ENCODE measurements at places on chromosomes 3 and 15.

DNA sequence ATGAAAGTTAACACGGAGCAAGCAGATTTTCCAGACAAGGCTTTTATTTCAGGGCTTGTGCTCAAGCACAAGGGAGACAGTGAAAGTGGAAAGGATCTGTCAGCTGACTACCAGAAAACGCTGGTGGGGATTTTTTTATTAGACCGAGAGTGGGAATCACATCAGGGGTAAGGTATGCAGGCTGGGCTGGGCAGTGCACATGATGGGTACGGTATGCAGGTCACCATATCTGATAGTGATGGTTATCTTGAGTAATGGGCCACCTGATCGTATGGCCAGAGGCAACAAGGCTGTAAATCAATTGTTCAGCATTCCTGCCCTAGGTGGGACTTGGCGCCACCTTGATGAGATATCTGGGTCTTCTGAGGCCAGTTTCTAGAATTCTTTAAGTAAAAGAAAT lies 36.9 kb upstream of the PIAS1 start:
- no peak for DNase-seq

- no peak for DNase-seq
Measured at GRCh38 chr3:39249453-39250115, 30.3 kb downstream of the CX3CR1 start.

- DNase-seq: no peak
Measured at GRCh38 chr3:169237201-169237600, 426.3 kb downstream of the MECOM start.

DNA sequence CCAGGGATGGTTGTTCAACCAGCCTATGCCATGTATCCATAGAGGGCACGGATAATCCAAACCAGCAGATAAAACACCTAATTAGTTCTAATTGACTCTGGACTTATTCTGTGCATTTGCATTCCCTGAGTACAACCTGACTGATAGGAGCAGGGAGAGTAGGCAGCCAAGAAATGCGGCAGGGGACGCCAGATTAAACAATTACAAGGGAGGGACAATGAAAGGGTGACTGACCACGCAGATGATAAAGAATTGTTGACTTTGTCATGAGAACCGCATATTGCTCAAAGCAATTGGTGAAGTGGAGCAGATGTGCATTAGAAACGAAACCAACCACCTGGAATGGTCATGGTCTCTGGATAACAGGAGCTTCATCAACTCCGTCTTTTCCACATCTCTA lies 369.1 kb upstream of the FRG2C start:
- DNase-seq: no peak

- DNase-seq: no peak
Measured at GRCh38 chr3:140143367-140144069, 208.5 kb downstream of the CLSTN2 start.

- no peak for DNase-seq
Measured at GRCh38 chr15:38128341-38128781, 124.3 kb upstream of the SPRED1 start.

DNA sequence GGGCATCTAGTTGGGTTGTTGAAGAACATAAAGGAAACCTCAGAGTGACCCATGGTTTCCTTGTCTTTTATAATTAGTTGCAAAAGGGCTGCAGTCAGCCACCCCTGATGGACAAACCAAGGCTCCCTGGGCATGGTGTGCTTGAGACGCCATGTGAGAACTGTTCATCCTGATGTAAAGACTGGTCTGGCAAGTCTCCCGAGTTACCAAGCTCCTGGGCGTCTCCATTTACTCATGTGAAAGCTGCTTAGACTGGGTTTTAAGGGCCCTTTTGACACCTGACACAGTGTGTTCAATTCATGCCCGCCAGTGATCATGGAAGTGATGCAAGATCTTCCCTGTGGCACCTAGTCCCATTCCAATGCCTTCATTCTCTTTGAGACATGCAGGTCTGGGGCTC lies 49.4 kb downstream of the GRK7 start:
- DNase-seq: no peak

- DNase-seq: no peak
Measured at GRCh38 chr3:182323126-182323700, 470.1 kb upstream of the ATP11B start.

DNA sequence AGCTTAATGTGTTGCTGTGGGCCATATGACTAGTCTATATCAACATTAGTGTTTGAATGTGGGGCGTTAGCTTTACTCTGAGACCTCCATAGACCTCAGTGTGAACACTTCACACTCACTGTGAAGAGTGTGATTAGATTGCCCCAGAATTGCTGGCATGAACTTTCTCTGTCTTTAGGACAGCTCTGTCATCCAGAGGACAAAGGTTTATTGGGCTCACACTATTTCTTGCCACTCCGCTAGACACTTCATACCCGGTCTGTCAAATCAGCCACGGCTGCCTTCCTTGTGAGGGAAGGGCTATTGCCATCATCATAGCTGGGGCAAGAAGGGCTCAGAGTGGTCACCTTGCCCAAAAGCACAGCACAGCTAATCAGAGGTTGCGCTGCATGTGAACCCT lies 316.8 kb upstream of the NR2E3 start:
- DNase-seq: no peak

GRCh38 chr3:3074551-3075257 lies 35.5 kb downstream of the IL5RA start:
- no peak for DNase-seq

DNA sequence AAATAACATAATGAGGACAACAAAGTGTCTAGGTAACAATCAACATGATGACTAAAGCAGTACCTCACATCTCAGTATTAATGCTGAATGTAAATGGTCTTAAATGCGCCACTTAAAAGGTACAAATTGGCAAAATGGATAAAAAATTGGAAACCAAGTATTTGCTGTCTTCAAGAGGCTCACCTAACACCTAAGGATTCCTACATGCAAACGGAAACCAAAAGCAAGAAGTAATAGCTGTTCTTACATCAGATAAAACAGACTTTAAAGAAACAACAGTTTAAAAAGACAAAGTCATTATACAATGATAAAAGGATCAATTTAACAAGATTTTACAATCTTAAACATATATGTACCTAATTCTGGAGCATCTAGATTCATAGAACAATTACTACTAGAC lies 22.5 kb downstream of the CSNK1G1 start:
- DNase-seq: no peak

- DNase-seq: no peak
Measured at GRCh38 chr3:4515916-4516579, 22.9 kb downstream of the ITPR1 start.

- no peak for DNase-seq
Measured at GRCh38 chr3:140731440-140732119, 53.7 kb downstream of the TRIM42 start.

DNA sequence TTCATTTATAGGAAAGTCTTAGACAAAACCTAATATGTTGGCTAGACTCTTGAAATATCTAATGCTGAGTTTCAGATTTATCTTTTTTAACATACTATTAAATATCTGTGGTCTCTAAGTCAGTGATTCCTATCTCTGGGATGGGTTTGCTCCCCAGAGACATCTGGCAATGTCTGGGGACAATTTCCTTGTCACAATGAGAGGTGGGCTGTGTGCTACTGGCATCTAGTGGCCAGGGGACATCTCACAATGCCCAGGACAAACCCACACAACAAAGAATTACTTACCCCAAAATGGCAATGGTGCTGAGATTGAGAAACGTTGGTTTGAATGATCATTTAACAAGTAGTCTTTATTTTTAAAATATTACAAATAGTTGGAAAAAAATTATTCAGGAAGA lies 602.1 kb downstream of the MAGI1 start:
- DNase-seq: no peak

GRCh38 chr3:23785097-23785645 lies 20.6 kb upstream of the UBE2E1 start:
- no peak for DNase-seq

- DNase-seq: no peak
Measured at GRCh38 chr3:31004025-31004678, 109.7 kb upstream of the GADL1 start.

- no peak for DNase-seq
Measured at GRCh38 chr3:121629601-121630000, 31.1 kb downstream of the HCLS1 start.

DNA sequence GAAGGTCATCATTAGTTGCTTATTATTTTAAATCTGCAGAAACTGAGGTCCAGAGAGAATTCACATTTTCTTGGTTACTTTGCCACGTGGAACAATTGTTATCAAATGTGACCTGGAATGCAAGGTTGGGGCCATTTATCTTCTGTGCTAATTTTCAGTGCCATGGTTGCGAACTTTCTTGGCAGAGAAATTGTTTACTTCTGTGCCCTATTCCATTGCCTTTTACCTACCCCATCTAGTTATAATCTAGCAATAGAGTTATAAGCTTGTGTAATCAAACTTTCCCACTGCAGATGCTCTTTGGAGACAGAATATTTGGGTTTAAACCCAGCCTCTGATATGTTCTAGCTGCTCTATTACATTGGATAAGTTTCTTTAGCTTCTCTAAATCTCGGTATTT lies 242.9 kb downstream of the LPP start:
- DNase-seq: no peak

- no peak for DNase-seq
Measured at GRCh38 chr15:50778086-50778485, 12.6 kb upstream of the SPPL2A start.

- DNase-seq: no peak
Measured at GRCh38 chr3:139935866-139936817, 1.2 kb downstream of the CLSTN2 start.

GRCh38 chr3:194058753-194059152 lies 77.2 kb upstream of the HES1 start:
- DNase-seq: no peak

- DNase-seq: no peak
Measured at GRCh38 chr3:117235304-117235703, 525.7 kb downstream of the TUSC7 start.

- DNase-seq: no peak
Measured at GRCh38 chr3:54274607-54275006, 152.3 kb downstream of the CACNA2D3 start.

Data from NCI-H187 treated with DMSO at 0.1 percent for 48 hours (cell line).